Stimulated activated naive B cell treated with anti-CD40 and anti-IgM and Interleukin-4, amounts not matched to agents 10 μg/mL and 1 μg/mL and 100 μg/mL, for 72 hours (primary cell): ENCODE measurements at places on chromosomes 16 and 17.

GRCh38 chr17:20968913-20969616 lies 73.7 kb downstream of the USP22 start:
- DNase-seq: peak; percentile 42

GRCh38 chr16:88678224-88678979 lies 7.9 kb downstream of the SNAI3 start:
- no peak for DNase-seq

GRCh38 chr16:68300734-68301459 lies 9.8 kb downstream of the SLC7A6OS start:
- DNase-seq: no peak

DNA sequence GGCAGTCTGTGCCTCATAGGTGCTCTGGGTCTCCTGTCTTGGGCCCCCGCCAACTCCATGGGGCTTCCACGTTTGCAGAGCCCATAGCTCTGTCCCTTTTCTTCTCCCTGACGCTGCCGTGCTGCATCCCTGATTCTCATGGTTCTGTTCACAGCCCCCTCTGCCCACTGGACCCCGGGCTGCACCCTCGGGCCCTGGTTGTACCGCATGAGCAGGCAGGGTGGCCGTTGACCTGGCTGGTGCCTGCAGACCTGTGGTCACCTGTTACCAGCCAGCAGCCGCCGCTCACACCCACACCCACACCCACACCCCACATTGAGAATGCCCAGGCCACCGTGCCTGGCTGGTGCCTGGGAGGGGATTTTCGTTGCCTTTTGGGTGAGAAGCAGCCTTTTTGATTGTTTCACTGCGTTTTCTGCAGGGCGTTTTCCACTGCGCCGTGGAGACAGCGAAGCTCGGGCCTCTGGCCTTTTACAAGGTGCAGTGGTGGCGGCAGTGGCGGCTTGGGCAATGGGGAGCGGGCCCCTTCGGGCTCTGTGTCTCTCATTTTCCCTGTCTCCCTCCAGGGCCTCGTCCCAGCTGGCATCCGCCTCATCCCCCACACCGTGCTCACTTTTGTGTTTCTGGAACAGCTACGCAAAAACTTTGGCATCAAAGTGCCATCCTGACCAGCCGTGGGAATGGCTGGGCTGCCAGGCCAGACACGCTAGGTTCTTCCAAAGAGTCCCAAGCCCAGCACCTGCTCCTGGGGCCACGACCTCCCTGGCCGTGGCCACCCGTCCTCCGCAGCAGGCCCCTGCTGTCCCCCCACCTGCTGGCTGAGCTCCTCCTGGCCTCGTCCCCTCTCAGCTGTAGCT lies 7.6 kb downstream of the SLC25A10 start:
- no peak for DNase-seq

- no peak for DNase-seq
Observed at GRCh38 chr17:74773871-74774286, 2.3 kb downstream of the NAT9 start.

- no peak for DNase-seq
Observed at GRCh38 chr17:36861531-36861930, 75.7 kb upstream of the LHX1 start.

DNA sequence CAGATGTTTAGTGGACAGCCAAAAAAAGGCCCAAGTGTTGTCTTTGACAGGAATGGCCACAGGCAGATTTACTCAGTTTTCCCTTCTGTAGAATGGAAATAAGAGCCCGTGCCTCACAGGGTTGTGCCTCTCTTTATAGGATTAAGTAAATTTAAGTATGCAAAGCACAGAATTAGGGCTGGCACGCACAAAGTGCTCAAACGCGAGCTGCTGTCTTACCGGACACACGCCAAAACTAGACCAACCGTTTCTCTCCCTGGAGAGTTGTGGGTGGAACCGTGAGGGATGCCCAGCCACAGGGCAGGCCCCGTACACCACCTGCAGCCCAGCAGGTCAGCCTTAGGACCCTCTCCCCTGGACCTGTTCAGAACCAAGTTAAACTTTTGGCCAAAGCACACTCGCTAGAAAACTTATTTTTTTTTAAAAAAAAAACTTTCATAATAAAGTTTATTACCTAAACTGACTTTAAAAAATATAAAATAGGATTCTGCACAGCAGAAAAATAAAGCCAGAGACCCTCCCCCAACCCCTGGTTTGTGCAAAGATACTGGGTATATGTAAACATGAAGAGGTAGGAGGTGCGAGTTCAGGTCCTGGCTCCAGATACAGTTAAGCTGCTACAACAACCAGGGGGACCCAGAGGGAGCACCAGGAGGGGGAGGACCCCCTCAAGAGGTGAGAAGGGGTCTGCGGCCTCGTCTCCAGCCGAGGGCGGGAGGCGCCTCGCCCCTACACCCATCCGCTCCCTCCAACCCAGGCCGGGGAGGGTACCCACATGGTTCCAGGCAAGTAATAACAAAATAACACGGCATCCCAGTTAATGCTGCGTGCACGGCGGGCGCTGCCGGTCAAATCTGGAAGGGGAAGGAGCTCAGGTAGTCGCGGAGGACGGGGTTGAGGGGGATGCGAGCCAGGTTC lies 1.8 kb downstream of the SOCS1 start:
- no peak for DNase-seq

- DNase-seq: no peak
Observed at GRCh38 chr16:10121491-10121890, 60.7 kb downstream of the GRIN2A start.

GRCh38 chr17:78667741-78668640 lies 90.8 kb upstream of the DNAH17 start:
- no peak for DNase-seq

- peak; percentile 52 for DNase-seq
Observed at GRCh38 chr16:66608241-66609138, 4.0 kb downstream of the CMTM3 start.

DNA sequence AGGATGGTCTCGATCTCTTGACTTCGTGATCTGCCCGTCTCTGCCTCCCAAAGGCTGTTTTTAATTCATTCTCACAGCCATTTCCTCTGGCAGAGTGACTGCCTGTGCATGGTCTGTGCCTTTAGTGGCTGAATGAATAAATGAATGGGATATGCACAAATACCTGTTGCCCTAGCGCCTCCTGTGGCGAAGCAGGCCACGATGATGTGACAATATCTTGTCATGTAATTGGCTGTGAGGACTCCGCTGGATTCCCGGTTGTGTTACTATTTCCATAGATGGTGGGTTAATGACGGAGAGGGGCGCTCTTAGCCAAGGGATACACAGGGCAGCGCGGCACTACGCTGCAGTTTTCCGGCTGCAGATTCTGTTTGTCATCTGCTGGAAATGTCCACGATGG lies 26.8 kb upstream of the ENDOV start:
- DNase-seq: no peak

- no peak for DNase-seq
Observed at GRCh38 chr16:1710811-1711507, 5.0 kb downstream of the MAPK8IP3 start.

DNA sequence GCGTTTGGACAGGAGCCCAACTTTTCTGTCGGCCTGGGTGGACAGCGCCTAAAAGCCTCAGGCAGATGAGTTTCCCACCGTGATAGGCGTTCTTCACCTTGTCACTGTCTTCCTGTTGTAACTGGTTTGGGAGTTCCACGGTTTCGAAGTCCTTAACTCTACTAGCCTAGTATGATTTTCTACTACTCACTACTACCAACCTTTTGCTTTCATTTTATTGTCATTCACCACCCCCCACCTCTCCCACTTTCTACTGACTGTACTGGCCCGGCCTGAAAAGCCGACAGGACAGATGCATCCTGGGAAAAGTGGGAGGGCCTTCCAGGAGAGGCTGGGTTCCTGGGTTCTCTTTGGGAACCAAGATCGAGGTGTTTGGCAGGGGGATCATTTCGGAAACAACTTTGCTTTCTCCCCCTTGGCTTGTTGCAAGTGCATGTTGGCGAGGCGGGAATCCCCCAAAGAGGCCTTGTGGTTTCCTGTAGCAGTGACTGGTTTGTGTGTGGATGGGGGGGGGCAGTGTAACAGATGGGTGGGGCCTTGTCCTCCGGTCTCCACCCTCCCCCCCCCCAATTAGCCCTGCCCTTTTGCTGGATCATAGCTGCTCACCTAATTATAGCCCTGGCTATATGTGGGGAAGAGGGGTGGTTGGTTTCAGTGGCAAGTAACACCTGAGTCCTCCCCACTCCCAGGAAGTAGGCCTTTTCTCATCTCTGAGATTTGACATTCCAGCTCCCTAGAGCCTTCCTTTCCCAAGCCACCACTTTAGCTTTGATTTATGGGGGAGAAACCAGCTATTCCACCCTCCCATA lies 1.4 kb downstream of the EIF5A start:
- DNase-seq: peak; percentile 81

GRCh38 chr17:7992516-7992915 lies 9.9 kb upstream of the GUCY2D start:
- no peak for DNase-seq

GRCh38 chr17:61240851-61241468 lies 158.7 kb upstream of the TBX2 start:
- no peak for DNase-seq

DNA sequence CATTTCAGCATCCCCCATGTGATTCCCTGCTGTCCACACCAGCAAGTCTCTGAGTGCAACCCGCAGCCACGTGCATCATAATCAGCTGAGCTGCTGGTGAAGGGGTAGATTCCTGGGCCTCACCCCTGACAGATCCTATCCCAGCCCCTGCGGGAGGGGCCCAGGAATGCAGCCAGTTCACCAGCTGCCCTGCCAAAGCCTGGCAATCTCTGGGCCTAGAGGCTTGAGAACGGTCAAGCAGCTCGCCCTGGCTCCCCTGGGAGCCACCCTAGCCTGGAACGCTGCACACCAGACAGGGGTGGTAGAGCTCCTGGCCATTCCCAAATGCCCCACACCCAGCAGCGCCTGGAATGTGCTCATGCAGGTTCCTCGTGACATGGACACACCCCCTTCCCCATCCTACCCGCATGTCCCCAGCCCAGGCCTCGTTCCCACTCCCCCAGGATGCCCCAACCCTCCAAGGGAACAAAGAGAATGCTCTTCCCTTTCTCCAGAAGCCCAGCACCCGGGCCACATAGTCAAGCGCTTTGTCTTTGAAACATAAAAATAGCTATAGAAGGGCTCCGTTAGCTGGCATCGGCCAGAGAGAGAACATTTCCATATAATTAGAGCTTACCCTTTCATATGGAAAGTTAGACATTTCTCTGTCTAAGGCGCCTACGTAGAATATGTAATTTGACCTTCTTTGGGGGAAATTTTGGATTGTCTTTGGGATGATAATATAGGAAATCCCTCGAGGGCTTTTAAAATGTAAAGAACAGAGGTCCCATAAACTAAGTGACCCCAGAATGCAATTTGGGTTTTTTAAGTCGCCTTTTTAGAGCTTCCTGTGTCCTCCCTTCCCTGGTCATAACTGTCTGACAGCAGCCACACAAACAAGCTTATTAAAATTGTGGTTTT lies 3.4 kb downstream of the CEP295NL start:
- DNase-seq: no peak

DNA sequence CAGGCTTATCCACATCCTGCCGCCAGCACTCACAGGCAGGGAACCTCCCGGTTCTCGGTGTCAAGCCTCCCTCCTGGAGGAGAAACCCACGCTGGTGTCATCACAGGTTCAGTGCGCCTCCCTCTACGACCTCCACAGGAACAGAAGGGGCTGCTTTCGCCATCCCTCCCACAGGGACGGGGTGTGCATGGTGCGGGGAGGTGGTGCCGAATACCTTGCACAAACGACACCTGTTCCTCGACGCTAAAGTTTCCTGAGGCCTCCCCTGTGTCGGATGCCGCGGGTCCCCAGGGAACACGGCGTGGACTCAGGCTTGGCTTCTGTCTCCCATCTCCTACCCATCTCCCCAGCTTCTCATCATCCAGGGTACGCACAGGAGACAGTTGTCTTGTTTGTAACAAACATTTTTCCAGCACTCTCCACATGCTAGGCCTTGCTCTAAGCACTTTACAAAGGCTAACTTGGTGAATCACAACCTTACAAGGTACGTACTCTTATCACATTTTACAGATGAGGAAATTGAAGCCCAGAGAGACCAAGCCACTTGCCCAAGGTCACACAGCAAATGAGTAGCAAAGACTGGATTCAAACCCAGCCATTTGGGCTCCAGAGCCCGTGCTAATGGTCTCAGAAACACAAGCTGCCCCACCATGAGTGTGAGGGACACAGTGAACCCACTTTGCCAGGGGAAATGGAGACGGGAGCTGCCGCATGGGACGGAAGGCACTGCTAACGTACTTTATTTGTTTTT lies 271.6 kb downstream of the C16orf95 start:
- no peak for DNase-seq

DNA sequence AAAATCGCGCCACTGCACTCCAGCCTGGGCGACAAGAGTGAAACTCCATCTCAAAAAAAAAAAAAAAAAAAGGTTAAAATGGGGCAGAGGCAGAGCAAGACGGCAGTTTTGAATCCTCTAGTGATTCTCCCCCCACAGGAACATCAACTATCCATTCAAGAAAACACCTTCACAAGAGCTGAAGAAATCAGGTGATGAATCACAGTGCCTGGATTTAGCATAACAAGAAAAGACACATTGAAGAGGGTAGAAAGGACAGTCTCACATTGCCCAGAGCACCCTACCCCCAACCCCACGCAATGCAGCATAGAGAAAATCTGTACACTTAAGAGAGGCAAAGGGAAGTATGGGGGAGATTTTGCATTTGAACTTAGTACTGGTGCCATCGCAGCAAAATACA lies 28.8 kb upstream of the RNF43 start:
- no peak for DNase-seq

GRCh38 chr17:67970783-67971182 lies 25.5 kb downstream of the C17orf58 start:
- DNase-seq: no peak

- no peak for DNase-seq
Observed at GRCh38 chr16:49969091-49970030, 55.7 kb upstream of the CNEP1R1 start.

- DNase-seq: no peak
Observed at GRCh38 chr17:58060596-58061191, 22.5 kb upstream of the DYNLL2 start.

DNA sequence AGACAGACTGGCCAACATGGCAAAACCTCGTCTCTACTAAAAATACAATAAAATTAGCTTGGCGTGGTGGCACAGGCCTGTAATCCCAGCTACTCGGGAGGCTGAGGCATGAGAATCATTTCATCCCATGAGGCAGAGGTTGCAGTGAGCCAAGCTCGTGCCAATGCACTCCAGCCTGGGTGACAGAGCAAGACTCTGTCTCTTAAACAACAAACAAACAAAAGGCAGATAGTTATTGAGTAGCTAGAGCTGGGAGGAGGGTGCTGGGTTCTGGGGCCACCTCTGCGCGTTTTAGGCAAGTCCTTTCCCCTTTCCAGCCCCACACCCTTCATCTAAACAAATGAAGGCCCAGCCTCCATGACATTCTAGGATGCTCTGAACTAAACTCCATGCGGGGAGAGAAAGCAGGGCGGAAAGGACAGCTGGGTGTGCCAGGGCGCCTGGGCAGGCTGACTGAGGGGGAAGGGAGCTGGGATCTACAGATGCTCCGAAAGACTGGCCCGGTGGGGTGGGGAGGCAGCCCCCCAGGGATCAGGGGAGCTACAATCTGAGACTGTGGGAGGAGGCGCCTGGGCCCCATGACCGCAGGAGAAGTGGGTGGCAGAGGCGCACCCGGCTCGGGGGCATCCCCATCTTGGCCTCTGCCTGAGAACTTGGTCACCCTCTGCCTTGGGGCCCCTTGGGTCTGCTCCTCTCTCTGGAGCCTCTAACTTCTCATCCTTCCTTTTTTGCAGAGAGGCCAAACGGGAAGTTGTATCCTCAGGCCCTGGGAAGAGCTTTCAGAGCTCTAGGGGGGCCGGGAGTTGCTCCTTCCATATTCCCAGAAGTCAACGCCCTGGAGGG lies 910 bp downstream of the ITGAL start:
- peak; percentile 80 for DNase-seq
